SK-MEL-5 (cell line): ENCODE measurements at places on chromosomes 6 and 20. TPM values are rescaled to one million over a fixed set of nuclear protein-coding genes. Genes with fewer than 3 reads are reported as not detected.

GRCh38 chr20:63502671-63503172 is 3.8 kb upstream of the EEF1A2 start:
- no peak for DNase-seq

GRCh38 chr6:162337412-162337811 is 390.2 kb downstream of the PRKN start:
- no peak for DNase-seq

GRCh38 chr6:45253453-45253852 is 74.7 kb upstream of the RUNX2 start:
- no peak for DNase-seq

The BLCAP gene
- total RNA-seq: 49.5 and 50.7 TPM in 2 replicates

- peak; percentile 48 for DNase-seq
Measured at GRCh38 chr6:21598674-21599023, 5.1 kb downstream of the SOX4 start.

The TRIM10 gene
- not detected in 2 replicates for total RNA-seq

DNA sequence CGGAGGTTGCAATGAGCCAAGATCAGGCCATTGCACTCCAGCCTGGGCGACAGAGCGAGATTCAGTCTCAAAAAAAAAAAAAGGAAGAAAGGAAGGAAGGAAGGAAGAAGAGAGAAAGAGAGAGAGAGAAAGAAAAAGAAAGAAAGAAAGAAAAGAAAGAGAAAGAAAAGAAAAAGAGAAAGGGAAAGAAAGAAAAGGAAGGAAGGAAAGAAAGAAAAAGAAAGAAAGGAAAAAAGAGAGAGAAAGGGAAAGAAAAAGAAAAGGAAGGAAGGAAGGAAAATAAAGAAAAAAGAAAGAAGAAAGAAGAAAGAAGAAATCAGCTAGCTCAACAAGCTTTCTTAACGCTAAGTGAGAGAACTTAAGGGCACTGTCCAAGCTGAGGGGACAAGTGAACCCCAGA is 7.6 kb upstream of the MATN4 start:
- no peak for DNase-seq

- DNase-seq: no peak
Measured at GRCh38 chr6:98041056-98041455, 758.0 kb upstream of the MMS22L start.

The BPIFB4 gene
- not detected in 2 replicates for total RNA-seq

DNA sequence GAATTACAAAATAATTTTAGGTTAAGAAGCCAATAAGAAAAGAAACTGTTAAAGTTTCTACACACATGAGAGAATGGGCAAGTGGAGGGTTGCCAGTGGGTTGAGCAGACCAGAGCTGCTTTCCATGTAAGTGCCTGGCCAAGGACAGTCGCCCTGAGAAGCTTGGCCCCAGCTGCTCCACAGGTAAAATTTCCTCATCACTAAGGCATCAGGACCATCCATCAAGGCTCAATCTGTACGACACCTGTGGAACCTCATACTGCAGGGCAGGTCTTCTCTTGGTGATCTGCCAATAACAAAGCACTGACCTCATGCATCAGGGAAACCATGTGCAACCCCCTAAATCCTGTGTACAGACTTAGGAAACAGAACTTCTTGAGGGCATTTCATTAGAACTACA is 115.4 kb downstream of the INSM1 start:
- no peak for DNase-seq

- DNase-seq: no peak
Measured at GRCh38 chr6:87982134-87982533, 65.5 kb upstream of the SPACA1 start.

DNA sequence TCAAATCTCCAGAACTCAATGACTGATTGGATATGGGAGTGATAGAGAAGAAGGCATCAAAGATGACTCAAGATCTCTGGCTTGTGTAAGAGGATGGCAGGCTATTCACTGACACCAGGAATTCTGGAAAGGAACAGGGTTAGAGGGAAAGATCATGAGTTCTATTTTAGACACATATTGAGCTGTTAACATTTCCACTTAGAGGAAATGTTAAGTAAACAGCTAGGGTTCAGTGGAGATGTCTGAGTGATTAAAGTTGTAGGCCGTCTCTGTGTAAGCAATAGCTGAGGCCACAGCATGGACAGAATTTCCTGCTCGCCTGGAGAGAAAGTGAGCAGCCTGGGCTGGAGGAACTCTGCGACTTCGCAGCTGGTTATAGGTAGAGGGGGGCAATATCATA is 21.0 kb downstream of the ZC3H12D start:
- no peak for DNase-seq
